Stimulated activated CD8-positive, alpha-beta memory T cell treated with anti-CD3 and anti-CD28 coated beads, Interleukin-4, amount 100 ng/mL, for 4 hours (primary cell): ENCODE measurements at places on chromosomes 13 and 19.

DNA sequence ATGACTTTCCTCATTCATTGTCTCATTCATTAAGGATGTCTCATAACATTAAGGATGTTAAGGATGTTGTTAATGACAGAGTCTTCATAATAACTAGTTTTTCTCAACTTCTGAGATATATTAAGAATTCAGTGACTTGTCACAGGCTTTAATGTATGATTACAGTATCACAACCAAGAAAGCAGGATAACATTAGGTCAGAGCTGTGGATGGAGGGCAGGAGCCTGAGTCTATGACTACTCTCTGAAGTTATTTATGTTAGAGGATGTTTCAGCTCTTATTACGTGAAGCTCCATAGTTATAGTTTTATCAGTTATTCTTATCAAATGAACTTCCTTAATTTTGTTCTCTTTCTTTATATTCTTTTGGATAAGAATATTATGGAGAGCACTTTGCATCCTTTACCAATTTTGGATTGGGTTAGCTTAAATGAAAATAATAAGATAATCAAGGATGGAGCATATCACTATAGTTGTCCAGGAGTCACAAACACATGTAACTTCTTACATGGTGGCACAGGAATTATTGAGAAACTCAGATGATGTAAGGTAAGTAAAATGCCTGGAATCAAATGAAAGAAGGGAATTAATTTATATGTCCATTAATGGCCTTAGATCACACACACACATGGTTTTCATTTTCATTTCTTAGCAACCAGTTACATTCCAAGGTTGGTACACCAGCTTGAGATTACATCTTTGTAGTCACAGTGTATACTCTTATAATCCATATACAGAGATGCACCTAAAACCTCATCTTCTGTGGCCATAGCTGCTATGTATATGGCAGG is 57.0 kb downstream of the SLC10A2 start:
- DNase-seq: no peak

DNA sequence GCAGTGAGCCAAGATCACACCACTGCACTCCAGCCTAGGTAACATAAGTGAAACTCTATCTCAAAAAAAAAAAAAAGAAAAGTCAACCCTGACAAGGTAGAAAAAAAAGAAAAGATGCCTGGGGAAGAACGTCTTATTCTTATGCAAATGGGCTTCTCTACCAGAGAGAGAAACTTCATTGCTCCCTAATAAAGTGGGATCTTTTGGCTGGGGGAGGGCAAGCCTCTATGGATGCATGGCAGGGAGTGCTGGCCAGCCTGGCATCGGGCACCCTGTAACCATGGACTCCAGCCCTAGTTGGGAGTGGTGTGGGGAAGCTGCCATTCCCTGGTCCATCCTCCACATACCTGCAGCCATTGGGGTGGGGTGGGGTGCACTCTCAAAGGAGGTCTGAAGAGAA is 30.7 kb upstream of the ZNF728 start:
- DNase-seq: no peak

DNA sequence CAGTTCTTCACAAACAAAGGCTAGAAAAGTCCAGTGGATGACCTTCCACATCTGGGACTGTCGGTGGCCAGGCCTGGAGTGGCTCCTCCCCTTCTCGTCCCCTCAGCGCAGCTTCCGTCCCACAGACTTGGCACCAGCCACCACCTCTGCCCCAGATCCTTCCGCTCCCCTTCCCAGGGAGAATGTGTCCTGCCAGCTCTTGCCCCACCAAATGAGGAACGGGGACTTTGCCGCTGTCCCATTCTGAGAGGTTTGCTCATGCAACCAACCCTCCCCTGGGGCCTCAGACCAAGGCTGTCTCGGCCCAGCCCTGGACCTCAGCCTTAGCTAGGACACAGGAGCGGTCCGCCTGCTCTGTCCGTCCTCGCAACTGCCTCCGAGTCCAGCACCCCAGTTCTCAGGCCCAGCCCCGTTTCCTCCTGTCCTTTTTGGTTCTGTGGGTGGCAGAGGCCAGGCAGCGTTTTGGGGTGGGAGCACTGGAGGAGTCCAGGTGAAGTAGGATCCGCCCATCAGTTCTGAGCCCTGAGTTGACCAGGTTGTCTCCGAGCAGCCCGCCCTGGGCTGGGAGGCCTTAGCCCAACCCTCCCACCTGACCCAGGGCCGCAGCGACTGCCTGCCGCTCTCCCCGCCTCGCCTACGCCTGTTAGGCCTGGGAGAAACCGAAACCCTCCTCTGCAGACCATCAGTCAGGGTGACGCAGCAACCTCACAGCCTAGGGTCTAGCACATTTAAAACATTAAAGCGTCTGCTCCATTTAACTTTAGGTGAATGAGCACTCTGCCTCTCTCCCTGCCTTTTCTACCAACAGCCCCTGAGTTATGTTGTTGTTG is 284.3 kb downstream of the FOXO1 start:
- no peak for DNase-seq

- DNase-seq: peak; percentile 15
Measured at GRCh38 chr19:9936326-9937000, at the start of gene OLFM2. Gene OLFM2 (minus strand): TSS chr19:9936515. CDS start chr19:9936366, 149 bp downstream.

- DNase-seq: no peak
Measured at GRCh38 chr13:23510979-23511735, 59.1 kb upstream of the TNFRSF19 start.
